SK-N-SH treated with all-trans-retinoic acid at 6 μM for 48 hours (cell line): ENCODE measurements at places on chromosomes 1 and 21.

DNA sequence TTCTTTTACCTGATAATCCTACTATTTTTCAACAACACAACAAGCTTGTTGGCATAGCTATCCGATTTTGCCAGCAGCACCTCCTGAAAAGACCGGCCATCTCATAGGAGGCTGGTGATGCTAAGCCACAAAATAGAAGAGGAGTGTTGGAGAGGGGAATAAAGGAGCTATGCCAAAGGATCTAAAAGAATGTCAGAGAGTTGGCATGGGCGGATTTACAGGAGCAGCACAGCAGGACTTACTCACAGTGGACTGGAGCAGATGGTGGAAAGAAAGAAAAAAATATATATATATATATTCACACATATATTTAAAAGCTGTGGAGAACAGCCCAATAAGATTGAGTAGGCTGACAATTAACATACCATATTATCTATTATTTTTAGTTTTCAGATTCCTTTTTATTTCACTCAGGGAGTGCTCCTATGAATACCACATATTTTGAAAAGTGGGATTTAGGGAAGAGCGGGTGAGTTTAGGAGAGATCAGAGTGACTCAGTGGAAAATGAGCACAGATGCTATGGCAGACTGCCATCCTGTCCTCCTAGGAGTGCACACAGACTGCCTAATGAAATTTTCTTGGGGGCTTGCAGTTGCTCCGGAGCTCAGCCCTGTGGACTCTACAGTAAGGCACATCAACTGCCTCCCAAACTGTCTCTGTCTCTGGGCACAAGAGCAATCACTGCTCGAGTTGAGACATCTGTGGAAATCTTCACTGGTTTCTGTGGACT is 394.4 kb upstream of the CHRM3 start:
- peak; percentile 74 for ATAC-seq

- no peak for ATAC-seq
These were observed 4.5 kb downstream of the ETS2 start for GRCh38 chr21:38810034-38810825.

DNA sequence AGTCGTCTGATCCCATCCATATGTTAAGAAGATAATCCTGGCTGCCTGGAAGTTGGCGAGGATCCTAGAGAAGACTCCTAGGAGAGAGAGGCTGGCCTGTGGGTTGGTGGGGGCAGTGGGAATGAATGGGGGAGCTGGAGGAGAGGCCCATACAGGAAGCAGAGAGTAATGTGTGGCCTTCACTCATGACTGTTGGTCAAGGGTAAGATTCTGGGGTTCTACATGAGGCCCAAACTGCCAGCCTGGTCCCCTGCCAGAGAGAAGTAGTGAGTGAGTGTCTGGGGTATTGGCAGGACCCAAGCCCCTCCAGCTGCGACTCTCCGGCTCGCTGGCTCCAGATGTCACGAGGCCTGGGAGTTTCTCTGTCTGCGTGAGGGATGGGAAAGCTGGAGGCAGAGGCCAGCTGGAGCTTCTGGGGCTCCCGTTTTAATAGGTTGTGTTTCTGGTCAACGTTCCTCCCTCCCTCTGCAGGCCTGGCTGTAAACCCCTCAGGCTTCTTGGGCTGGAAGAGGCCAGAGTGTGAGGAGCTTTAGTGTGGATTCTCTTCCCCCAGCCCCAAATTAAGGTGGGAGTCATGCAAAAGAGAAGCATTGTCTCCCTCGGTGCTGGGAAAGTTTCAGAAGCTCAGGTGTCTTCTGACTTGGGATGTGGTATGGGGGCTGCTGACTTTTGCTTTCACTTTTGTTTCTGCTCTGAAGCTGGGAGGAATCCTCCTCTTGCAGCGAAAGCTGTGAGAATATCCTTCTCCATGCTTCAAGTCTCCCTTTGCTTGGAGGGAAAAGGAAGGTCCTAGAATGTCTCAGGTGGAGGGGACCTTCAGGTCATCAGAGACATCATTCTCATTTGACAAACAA is 2.6 kb downstream of the TMEM51 start:
- no peak for ATAC-seq

DNA sequence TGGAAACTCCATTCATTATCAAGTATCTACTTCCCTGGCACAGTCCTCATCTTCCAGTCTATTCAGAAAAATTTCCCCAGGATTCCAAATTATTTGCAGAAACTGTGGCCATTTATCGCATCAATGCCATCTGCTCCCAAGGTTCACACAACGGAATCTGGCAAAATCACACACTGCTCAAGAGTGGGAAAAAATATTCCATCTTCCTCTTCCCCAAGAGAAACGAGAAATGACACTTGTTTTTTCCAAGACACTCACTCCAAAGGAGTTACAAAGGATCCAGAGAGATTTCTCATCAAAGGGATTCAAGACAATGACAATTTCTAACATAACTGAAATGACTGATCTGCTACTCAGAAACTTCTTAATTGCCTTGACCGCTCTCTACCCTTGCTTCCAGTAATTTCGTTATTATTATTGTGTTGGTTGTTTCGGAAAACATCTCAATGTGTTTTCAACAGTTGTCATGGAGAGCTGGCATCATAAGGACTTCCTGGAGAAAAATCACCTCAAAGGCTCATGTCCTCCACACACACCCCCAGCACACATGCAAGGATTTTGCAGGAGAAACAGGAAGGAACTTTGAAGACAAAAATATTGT is 128.0 kb downstream of the PSMG1 start:
- no peak for ATAC-seq

DNA sequence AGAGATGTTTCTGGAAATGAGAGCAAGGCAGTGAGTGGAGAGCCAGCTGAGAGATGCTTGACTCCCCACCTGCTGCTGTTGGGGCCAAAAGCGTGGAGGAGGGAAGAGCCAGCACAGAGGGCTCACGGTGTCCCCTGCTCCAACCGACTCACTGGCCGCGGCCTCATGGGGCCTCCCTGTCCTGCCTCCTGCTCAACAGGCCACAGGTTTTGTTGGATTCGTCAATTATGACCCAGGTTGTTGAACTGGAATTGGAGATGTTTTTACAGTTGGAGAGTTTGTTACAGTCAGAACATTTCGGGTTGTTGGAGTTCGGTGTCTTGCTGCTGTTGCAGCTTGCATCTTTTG is 21.4 kb downstream of the SKI start:
- ATAC-seq: no peak

- peak; percentile 62 for ATAC-seq
These were observed 22.3 kb downstream of the APP start for GRCh38 chr21:26148071-26148839.

DNA sequence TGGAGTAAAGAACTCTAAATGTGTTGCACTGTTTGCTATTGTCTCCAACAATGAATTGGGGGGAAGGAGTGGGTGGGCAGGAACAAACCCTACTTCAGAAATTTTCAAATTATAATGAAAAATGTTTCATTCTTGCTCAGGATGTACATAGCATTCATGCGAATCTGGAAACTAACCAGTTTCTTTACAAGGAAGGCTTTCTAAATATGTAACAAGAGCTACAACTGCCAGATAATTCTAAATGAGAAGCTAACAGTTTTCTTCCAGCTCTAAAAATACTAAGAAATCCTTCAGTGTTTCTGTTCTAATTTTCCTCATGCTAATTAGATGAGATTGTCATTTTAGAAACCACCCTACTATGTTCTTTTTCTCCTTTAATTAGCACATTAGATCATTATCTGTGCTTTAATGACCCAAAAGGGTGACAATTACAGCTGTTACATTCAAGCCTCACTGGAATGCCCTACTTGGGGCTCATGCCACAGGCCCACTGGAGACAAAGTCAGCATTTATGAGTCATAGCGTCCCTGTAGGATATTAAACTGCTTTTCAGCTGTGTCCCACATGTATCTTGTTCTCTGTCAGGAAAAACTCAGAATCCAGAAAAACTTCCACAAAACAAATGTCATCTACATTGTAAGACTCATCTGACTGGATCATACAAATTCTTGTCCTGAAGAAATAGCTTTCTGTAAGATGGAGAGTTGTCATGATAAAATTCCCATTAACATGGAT is 804.6 kb upstream of the CXADR start:
- no peak for ATAC-seq

DNA sequence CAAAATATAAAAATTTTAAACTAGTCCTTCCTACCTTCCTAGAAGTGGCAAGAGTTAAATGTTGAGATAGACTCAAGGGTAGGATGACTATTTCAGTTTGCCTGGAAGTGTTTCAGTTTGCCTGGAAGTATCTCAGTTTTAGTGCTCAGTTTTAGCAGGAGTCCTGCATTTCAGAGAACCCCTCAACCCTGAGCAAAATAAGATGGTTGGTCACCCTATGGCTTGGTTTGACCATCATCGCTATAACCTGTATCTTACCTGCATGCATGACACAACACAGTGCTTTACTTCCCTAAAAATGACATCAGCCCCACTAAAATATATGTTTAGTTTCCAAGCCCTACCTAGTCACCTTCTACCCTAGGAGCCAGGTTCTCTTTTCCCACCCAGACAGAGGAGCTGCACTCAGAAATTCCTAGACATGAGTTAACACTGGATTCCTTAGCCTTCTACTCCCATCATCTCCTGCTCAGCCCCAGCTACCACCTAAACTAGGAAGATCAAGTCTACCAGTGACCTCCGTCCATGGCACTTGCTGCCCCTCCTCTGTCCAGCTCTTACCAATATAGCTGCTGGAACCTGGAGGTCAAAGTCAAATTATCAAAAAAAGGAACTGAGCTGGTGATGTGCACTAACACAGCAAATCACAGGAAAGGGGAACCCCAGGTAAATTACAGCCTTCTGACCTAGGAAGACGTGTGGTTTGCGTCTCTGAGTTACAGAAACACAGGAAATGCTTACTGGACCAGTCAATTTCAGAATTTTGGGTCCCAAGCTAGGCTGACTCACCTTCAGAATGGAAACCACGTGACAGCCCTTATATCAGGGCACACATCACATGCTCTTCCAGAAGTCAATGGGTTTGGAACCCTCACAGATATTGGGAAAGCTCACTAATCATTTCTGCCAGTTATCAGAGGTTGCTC is 2.2 kb upstream of the G0S2 start:
- ATAC-seq: no peak

DNA sequence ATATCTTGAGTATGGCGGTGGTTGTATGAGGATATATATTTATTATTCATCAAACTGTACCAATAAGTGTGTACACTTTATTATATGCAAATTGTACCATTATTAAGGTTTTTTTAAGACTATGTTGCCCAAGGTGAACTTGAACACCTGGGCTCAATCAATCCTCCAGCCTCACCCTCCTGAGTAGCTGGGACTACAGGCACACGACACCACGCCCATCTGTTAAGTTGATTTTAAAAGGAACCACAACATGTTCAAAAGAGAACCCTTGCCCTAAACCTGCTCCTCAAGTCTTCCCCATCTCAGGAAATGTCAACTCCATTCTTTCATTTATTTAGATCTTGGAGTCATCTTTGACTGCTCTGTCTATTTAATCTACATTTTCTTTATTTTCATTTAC is 24.3 kb upstream of the FBXO28 start:
- no peak for ATAC-seq

- no peak for ATAC-seq
These were observed 1.3 kb downstream of the GORAB start for GRCh38 chr1:170533298-170533697.

DNA sequence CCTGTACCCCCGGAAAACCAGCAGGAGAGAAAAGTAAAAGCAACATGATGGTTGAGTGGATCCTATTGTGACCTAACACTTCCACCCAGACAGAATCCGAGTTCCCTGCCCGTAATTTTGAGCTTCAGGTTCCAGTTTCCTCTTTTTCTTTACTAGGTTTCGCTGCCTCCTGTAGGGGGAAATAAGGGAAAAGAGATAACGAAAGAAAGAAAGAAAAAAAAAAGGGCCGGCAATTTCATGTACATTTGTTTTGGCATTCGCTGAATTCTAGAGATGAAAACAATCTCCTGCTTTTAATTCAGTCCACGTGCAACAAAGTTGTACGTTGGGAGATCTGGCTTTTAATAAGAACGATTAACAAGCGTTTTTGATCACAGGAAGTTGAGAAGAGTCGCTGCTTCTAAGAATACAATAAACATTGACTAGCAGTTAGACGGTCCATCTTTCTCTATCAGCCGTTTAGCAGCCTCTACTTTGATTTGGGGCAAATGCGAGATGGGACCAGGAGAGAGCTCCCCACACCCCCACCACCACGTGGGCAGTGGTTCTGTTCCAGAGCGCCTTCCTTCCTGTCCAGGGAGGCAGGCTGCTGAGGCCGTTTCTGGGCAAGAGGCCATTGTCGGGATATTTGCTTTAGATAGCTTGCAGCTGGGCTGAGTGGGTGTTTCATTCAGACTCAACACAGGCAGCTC is 155.9 kb upstream of the RUNX1 start:
- no peak for ATAC-seq

DNA sequence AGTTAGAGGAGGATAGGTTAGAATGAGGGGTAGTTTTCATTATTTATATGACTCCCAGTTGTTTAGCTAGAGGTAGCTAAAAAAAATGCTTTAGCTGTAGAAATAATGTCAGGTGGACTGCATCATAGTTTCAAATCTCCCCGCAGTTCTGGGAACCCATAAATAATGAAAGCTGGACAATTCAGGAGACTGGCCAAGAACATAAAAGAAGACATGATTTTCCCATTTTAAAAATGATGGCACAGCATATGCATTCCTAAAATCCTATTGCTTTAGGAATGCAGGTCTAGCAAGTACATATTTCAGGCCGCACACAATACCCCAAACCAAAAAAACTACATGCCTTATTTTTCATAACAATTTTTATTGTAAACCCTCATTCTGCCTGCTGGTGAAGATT is 143.3 kb downstream of the CTH start:
- ATAC-seq: no peak

DNA sequence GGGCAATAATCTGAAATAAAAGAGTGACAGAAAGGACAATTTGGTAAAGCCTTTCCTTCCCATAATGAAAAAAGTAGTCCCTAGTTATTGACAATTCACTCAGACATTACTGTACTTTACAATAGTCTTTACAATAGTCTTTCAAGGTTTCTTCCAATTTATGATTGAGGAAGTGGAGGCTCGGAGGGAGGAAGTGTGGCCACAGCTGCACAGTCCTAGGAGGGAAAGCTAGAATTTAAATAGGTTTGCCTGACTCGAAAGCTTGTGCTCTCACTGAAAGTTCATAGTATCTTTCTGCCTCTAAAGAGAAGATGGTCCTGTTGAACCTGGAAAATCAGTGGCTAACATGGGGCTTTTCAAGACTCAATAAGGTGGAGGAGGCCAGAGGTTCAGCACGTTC is 203.2 kb downstream of the SDCCAG8 start:
- no peak for ATAC-seq

DNA sequence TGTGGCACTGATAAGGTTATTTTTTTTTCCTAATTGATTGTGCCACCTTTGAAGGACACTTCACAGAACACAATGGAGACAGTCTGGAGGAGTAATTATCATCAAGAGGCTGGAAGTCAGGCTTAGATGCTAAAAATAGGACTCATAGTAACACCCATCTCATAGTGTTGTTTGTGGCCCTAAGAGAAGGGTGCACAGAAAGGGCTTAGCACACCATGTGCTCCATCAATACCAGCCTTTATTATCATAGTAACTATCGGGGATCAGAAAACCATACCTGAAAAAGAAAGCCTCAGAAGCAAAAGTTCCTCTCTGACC is 11.9 kb downstream of the NIPAL3 start:
- no peak for ATAC-seq

- no peak for ATAC-seq
These were observed 106.6 kb upstream of the TMPRSS2 start for GRCh38 chr21:41614511-41614910.

- ATAC-seq: no peak
These were observed 11.4 kb downstream of the SEMA6C start for GRCh38 chr1:151134991-151135390.

- ATAC-seq: no peak
These were observed 46.4 kb upstream of the CR2 start for GRCh38 chr1:207407655-207408260.
